T-helper 17 cell (primary cell): ENCODE measurements at places on chromosomes 12 and 14. TPM values are rescaled to one million over a fixed set of nuclear protein-coding genes. Genes with fewer than 3 reads are reported as not detected.

DNA sequence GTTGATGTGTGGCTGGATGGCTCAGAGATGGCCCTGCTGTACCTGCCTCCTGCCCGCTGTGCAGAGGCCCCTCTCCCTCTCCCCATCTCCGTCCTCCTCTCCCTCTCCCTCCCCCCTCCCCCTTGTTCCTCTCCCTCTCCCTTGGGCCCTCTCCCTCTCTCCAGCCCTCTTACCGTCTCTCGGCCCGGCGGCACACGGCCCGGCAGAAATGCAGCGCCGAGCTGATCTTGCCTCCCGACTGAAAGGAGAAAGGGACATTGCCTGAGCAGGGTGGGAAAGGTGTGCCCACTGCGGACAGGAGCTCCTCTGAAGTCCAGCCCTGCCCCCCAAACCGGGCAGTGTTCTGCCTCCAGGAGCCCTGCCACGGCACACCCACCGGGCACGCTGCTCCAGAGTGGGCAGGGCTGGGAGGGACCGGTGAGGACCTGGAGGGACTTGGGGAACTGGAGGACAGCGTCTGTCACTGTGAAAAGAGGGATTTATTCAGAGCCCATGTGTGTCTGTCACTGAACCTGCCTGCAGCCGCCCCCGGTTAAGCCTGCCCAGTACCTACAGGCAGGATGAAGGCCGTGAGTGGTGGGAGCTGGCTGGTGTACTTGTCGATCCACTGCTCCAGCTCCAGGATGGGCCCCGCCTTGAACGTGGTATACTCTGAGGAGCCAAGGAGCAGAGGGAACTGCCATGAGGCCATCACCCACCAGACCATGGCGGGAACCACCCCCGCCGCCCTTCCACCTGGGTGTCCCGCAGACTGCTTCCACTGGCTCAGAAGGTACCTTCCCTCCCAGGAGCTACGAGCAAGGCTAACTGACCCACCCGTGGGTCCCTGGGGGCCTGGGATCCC, 12.2 kb downstream of the MMAB start:
- DNase-seq: no peak
- no peaks in the 10 kb centered on the region for H3K27me3 ChIP-seq
- H3K4me3 ChIP-seq: no peak overlapping the region
- H3K27ac ChIP-seq: no peak overlapping the region
- no peaks in the 10 kb centered on the region for H3K36me3 ChIP-seq

DNA sequence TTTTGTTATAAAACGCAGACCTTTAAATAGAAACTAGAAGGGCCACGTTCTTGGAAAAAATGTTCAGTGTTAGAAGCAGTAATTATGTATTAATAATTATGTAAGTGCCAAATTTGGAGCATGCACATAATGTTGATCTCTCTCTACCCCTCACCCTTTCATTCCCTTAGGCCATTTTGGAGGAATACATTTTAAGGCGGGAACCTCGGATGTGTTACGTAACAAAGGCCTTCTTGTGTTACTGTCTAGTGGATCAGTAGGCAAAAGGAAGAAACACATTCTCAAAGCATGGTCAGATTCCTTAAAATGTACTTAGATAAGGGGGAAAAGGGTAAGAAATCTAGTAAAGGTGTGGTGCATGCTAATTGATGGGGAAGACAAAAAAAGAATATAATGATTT, 52.7 kb downstream of the RASSF3 start:
- H3K4me1 ChIP-seq: peaks cover 67% of the 10 kb centered on the region
- H3K4me3 ChIP-seq: no peak overlapping the region
- no peaks in the 10 kb centered on the region for H3K27me3 ChIP-seq
- H3K36me3 ChIP-seq: peaks cover 3% of the 10 kb centered on the region
- DNase-seq: no peak

GRCh38 chr14:58780185-58780584, 142.4 kb downstream of the DACT1 start:
- H3K27ac ChIP-seq: no peak overlapping the region
- no peaks in the 10 kb centered on the region for H3K4me1 ChIP-seq
- no peaks in the 10 kb centered on the region for H3K36me3 ChIP-seq
- H3K27me3 ChIP-seq: peaks cover 8% of the 10 kb centered on the region
- no peak for DNase-seq
- H3K4me3 ChIP-seq: no peak overlapping the region

Gene SP1
- 69.6 TPM for total RNA-seq

GRCh38 chr12:619346-619745, 43.9 kb downstream of the NINJ2 start:
- no peak for DNase-seq
- no peaks in the 10 kb centered on the region for H3K27me3 ChIP-seq
- H3K4me1 ChIP-seq: peaks cover 23% of the 10 kb centered on the region
- no peak overlapping the region for H3K4me3 ChIP-seq
- no peaks in the 10 kb centered on the region for H3K36me3 ChIP-seq
